Panc1 (cell line): ENCODE measurements at places on chromosomes 11 and 22.

DNA sequence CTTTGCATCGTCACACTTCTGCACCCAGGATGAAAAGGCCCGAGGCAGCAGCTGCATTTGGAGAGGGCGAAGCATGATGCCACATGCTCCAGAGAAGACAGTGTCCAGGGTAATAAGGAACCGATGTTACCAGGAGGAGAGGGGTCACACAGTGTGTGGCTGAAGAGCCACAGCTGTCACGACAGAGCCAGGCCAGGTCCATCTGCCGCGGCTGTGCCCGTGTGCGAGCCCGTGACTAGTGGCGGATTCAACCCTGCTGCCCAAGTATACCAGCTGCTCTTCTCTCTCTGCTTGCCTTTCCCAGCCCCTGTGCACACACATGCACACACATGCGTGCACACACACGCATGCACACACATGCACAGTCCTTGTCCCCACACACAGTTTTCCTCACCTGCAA, 1432.5 kb downstream of the BRD1 start:
- no peak for DNase-seq

DNA sequence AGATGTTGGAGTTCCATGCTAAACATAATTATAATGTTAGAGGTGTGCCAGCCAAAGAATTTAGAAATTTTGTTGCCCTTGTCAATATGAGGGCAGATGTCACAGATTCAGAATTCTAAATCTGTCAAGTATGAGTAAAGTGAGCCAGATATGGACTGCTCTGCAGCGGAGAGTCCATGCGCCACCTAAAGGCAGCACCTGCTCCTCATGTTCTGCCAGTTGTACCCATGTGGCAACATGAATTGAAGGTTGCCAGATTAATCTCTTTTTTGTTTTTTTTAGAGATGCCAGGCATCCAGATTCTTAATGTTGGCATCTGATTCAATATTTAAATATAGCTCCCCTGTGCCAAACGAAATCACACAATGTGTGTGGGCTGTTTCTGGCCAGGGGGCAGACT, 678.6 kb upstream of the ANO5 start:
- no peak for DNase-seq

- DNase-seq: no peak
Measured at GRCh38 chr11:96228910-96229309, 114.1 kb downstream of the MAML2 start.

- no peak for DNase-seq
Measured at GRCh38 chr11:131193031-131193501, 177.3 kb upstream of the NTM start.

- no peak for DNase-seq
Measured at GRCh38 chr11:16434036-16434435, 77.7 kb upstream of the SOX6 start.
